Smooth muscle cell of the brain vasculature (primary cell): ENCODE measurements at places on chromosomes 7 and 10.

DNA sequence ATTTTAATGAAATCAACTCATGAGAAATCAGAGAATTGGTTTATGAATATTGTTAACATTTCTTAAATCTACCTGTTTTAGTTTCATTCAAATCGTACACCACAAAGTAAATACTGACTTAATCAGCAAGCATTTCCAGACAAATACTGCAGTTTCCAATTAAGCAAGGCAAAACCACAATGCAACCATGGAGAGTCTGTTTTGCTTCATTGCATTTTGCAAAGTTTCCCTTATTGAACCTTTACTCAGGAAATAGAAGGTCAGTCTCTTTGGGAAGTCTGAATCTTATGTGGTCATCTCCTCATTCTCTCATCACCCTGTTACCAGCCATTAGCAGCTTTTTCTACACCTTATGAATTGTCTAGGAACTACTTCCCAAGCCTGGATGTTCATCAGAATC, 400.5 kb downstream of the IPMK start:
- no peak for DNase-seq

DNA sequence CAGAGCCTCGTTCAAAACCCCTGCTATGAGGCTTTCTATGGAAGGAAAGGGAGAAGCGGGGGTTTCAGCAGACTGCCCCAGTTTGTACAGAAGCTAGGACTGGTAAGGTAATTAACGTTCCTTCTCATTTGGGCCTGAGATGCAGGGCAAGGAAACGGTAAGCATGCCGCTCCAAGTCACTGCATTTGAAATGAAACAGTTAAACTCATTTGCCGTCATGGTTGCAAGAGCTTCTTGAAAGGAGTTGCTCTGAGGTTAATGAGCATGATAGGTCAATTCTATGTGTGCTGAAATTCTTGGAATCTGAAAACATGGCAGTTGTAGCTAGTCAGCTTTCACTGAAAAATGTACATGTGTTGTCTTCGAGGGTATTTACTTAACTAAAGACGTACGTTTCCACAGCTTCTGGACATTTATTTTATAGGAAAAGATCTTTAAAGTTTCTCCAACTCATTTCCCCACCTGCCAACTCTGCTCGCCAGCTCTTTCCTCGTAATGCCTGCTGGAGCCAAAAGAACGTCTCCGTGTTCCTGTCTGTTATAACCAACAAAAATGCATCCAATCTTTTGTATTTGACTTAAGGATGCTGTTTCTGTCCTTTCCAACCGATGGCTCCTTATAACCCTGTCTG, 73.3 kb downstream of the ADAM12 start:
- DNase-seq, result no peak

GRCh38 chr7:106982415-106982814, 62.1 kb upstream of the PRKAR2B start:
- DNase-seq, result no peak

GRCh38 chr10:123459371-123460091, 206.6 kb upstream of the GPR26 start:
- DNase-seq, result no peak

DNA sequence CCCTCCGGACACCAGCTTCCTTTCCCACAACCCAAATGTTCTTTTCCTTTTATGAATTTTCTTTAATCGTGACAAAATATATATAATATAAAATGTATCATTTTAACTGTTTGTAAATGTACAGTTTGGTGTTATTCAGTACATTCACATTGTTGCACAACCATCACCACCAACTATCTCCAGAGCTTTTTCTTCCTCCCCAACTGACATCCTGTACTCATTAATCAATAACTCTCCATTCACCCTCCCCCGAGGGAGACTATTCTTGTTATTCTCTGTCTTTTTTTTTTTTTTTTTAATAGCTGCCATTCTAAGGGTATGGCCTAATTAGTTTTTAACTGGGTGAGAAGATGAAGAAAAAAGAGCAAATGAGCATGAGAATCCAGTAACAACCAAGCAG, 30.6 kb upstream of the ITGB1 start:
- DNase-seq, result no peak

DNA sequence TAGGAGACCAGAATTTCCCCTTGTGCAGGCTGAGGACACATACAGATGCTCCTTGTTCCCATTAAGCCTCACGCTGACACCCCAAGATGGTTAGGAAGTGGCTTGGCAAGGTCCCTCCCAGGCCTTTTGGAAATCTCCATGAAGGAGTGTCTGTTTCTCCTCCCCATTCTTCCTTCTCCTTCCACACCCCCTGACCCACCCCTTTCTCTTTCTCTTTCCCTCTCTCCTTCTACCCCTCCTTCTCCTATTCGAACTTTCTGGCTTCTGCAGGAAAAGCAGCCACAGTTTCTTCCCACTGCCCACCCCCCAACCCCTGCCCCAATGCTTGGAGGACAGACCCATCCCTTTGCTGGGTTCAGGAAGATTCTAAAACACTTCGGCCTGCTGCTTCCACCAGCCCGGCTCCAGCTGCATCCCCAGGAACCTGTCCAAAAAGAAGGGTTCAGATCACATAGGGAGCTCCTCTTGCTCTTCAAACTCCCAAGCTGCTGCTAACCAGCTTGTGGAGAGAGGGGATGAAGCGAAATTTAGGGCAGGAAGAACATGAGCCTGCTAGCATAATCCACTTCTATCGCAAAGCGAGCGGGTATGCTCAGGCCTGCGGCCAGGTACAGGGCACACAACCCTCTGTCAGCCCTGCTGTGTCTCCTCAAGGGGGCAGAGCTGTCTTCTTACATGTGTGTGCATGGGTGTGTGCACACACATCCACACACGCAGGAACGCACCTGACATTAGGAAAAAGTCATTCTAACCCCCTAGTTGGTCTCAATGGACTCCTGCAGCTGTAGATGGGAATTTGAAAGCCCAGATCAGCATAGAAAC, 80.4 kb downstream of the PPP1R3C start:
- no peak for DNase-seq

DNA sequence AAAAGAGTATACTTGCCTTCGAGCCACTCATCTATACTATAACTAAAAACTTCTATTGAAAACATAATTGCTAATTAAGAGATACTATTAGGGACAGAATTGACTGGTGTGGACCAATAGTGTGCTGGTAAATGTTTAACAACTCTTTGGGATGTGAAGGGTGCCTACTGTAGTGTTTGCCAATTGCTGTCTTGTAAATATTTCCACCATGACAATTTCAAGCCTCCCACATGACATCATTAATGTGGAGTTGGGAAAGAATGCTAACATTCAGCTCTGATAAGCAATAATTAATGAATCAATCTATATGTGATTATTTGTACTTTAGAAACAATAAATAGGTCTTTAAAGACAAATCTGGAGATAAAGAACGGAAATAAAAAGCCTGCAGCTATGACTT, 136.8 kb downstream of the DGKB start:
- no peak for DNase-seq

DNA sequence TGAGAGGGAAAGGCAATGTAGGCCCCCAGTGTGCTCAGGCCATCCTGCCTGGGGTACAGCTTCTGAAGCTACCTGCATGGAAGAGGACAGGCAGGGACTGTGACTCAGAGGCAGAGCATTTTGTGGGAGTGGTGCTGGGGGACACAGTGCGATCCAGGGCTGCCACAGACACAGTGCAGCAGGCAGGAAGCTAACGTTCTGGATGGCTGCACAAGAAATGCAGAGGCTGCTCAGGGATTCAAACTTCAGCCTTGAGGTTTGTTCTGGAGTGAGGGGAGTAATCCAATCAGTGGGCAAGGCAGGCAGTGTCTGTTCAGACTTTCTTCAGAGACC, 648.0 kb upstream of the IGFBP3 start:
- no peak for DNase-seq

DNA sequence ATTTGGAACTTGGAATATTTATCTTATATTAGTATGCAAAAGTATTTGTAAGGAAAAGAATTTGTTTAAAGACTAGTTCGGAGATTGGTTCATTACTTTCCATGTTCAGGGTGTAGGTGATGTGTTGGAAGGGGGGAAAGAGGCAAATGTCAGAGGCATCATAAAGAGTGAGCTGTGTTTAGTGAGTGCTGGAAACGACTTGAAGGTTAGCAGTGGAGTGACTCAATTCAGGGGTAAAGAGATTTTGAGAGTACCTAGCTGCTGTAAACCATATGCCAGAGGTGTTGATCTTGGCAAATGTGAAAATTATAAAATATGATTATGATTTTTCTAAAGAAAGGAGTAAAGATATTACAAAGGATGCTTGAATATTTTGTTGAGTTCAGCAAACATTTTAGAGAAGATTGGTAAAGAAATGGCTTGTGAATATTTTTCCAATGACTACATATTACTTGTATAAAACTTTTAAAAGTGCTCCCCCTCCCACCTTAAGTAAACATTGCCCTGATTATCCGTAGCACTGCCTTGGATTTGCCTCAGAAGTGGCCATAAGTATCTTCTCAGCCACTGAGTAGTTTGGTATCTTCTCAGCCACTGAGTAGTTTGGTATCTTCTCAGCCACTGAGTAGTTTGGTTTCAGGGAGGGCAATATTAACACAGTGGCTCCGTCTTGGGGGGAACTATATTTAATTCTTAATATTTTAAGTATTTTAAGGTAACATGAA, 51.5 kb downstream of the ZNRF2 start:
- no peak for DNase-seq

- no peak for DNase-seq
Measured at GRCh38 chr10:44033008-44033407, 351.9 kb downstream of the CXCL12 start.

- no peak for DNase-seq
Measured at GRCh38 chr10:125296598-125296997, 136.2 kb upstream of the CTBP2 start.

- no peak for DNase-seq
Measured at GRCh38 chr10:78339251-78339650, 305.6 kb downstream of the RPS24 start.

DNA sequence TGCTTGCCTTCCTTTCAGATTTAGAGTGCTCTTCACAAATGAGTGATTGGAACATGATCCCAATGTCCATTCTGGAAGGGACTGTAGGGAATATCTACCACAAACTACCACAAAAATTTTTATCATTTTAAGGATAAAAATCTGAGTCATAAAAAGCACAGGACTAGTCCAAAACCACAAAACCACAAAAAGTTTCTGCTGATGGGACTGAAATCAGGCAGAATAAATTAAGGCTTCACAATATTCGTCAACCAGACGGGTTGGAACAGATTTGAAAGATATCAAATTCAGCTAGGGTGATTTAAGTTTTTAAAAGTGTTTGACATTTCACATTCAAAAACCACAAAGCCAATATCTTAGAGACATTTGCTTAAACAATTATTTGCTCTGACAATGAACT, 100.1 kb upstream of the PTN start:
- DNase-seq, result peak; percentile 32

- DNase-seq, result no peak
Measured at GRCh38 chr10:128859738-128860386, 607.2 kb upstream of the MGMT start.

- DNase-seq, result no peak
Measured at GRCh38 chr7:24842029-24842428, 84.8 kb upstream of the GSDME start.

- DNase-seq, result no peak
Measured at GRCh38 chr10:7003831-7004395, 406.9 kb downstream of the SFMBT2 start.

- no peak for DNase-seq
Measured at GRCh38 chr10:227014-227413, 91.8 kb downstream of the ZMYND11 start.

DNA sequence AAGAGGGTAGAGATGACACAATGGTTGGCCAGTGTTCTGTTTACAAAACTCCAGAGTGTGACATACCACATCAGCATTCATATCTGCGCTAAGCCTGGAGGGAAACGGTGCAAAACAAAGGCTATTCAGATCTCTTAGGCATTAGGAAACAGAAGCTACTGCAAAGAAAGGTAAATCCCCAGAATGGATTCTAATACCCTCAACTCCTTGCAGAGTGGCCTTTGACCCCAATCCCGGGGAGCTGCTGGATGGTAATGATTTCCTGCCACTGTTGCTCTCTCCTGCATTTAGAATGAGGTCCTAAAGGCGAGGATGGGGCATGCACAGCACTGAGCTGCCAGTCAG, 65.2 kb downstream of the AOAH start:
- DNase-seq, result no peak

GRCh38 chr10:68586606-68587305, 26.6 kb downstream of the TET1 start:
- DNase-seq, result no peak

GRCh38 chr7:32616625-32617024, 121.3 kb downstream of the AVL9 start:
- DNase-seq, result no peak

DNA sequence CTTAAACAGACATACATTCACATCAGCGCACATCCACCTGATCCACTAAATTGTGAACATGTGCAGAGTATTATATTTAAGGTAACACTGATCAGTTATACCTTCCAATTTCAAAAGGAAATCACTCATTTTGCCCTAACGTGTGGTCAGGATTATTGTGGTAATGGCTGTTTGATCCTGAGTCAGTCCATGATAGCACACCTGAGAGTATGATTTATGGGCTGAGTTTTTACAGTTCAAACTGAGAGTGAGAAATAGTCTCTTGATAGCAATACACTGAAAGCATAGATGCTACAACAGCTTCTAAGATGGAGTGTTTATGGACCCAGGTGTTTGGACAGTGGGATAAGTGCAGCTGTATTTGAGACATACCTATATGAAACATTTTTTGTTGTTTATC, 96.7 kb downstream of the KIF20B start:
- no peak for DNase-seq

- DNase-seq, result no peak
Measured at GRCh38 chr10:12351889-12352288, 2.5 kb downstream of the CAMK1D start.

GRCh38 chr7:91824201-91824600, 56.3 kb downstream of the MTERF1 start:
- no peak for DNase-seq

DNA sequence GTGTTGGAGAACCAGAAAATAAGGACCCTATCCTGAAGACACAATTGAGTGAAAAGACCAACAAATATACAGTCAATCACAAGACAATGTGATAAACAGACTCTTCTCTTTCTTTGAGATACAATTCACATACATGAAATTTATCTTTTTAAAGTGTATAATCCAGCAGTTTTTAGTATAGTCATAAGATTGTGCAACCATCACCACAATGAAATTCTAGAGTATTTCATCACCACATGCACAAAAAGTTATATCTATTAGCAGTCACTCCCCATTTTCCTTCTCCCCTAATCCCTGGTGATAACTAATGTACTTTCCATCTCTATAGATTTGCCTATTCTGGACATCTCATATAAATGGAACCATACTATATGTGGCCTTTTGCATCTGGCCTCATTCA, 8.2 kb upstream of the SORBS1 start:
- DNase-seq, result no peak

DNA sequence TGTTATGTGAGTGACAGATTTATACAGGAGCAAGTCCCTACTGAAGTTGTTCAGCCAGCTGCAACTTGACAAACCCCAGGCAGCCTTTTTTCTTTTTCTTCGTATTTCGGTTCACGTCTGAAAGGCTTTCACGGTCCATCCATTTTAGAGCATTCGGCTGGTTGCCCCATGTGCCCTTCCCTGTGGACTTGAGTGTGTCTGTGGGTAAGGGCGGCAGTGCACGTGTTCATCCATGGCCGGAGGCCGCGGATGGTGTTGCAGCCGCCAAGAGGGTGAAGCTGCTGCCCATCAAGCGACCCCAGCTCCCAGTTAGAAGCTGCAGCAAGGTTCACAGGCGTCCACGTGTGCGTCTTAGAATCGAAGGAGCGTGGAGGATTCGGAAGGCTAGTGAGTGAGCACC, 35.9 kb downstream of the PPP2R2D start:
- no peak for DNase-seq

GRCh38 chr10:109534193-109534592, 389.1 kb downstream of the XPNPEP1 start:
- DNase-seq, result no peak
